ENCODE measurements at places on chromosomes 6 and 20. TPM values are rescaled to one million over a fixed set of nuclear protein-coding genes. Genes with fewer than 3 reads are reported as not detected.

The KCNQ2 gene
- 10.9 TPM for polyA plus RNA-seq

GRCh38 chr6:36985417-36985807 is 584 bp downstream of the MTCH1 start:
- no peak for DNase-seq

GRCh38 chr6:26445934-26446667 is 5.8 kb downstream of the BTN3A3 start:
- no peak for DNase-seq

DNA sequence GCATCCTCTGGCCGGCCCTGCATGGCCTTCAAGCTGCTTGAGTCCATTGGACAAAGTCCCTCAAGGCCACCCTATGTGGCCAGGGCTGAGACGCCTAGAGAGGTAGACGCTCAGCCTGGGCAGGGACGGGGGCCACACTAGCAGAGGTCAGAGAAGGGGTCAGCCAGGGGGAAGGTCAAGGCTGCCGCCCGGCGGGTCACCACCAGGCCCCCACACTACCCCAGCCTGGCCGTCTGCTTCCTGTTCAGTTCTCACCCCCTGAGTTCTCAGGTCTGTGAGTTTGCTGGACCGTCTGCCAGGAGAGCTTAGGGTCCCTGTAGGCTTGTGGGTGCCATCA is 37.3 kb downstream of the NTSR1 start:
- DNase-seq, result no peak

GRCh38 chr20:51460569-51461265 is 81.8 kb downstream of the NFATC2 start:
- no peak for DNase-seq

DNA sequence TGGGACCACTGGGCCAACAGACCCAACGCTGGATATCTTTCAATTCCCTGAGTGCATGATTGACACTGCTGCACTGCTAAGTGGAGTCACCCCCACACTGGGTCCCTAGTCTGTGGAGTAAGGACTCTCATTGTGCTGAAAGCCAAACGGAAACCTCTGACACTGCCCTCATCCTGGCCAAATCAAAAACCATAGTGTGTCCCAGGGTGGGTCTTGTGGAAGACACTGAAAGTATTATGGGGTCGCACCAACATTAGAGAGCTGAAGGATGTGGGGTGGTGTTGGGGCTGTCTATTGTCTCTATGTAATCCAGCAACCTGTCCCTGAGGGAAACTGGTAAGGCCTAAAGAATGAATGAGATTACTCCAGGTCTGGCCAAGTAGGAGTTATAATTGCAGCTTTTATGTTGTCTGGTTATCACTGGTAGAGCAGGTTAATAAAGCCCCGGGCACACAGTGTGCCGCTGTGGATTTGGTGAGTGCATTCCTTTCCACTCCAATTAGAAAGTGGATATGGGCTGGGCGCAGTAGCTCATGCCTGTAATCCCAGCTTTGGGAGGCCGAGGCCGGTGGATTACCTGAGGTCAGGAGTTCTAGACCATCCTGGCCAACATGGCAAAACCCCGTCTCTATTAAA is 57.9 kb downstream of the HLA-A start:
- no peak for DNase-seq

- no peak for DNase-seq
These were observed 19.8 kb upstream of the TFAP2C start for GRCh38 chr20:56609321-56609720.

The ZC3H12D gene
- polyA plus RNA-seq, result 0.29 TPM

The RBPJL gene
- polyA plus RNA-seq, result not detected

DNA sequence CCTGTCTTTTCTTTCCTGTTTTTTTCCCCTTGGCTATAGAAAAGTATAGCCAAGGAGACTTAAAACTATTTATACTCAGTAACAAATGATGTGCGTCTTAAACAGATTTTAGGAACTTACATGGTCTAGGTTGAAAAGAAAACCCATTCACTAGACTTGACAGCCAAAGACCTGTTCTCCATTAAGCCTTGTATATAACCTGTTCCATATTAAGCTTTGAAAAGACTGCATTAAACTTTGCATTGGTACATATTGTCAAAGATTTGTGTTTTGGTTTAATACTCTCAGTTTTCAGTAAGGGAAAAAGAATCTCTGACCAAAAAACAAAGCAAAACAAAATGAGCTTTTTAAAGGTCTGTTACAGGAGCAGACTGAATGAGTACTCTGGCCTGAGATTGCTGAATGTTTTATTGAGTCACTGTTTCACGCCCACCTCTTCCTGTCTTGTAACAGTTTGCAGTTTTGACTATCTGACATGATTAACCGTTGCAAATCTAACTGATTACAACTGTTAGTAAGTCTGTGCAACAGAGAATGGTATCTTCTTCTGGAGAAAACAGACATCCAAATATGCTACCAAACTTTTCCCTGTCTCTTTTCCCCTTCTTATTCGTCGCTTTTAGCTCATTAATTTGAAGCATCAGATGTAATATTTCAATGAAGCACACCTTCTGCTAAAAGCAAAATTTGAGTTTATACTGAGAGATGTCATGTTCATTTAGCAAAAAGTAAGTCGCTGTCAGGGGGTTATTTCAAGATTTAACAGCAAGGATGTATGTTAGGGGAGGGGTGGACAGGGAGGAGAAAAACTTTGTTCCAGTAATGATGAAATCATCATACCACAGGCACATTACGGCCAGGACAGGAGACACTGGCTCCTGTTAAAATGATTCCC is 59.1 kb upstream of the SUPT3H start:
- no peak for DNase-seq

- DNase-seq, result no peak
These were observed 35.2 kb upstream of the TXLNB start for GRCh38 chr6:139327038-139327437.

- no peak for DNase-seq
These were observed 14.6 kb upstream of the HLA-F start for GRCh38 chr6:29708432-29709179.

GRCh38 chr6:126540161-126540560 is 200.2 kb downstream of the CENPW start:
- no peak for DNase-seq

The HUS1B gene
- polyA plus RNA-seq, result 0.19 TPM

- DNase-seq, result no peak
These were observed 89.9 kb downstream of the CDC5L start for GRCh38 chr6:44477293-44477894.

GRCh38 chr6:151803743-151804142 is 3.7 kb upstream of the ESR1 start:
- no peak for DNase-seq

GRCh38 chr6:19802656-19803055 is 34.5 kb upstream of the ID4 start:
- DNase-seq, result no peak

GRCh38 chr6:162173466-162173865 is 554.1 kb downstream of the PRKN start:
- DNase-seq, result no peak

The PRKN gene
- polyA plus RNA-seq, result 8.1 TPM

The RGS17 gene
- 3.4 TPM for polyA plus RNA-seq

DNA sequence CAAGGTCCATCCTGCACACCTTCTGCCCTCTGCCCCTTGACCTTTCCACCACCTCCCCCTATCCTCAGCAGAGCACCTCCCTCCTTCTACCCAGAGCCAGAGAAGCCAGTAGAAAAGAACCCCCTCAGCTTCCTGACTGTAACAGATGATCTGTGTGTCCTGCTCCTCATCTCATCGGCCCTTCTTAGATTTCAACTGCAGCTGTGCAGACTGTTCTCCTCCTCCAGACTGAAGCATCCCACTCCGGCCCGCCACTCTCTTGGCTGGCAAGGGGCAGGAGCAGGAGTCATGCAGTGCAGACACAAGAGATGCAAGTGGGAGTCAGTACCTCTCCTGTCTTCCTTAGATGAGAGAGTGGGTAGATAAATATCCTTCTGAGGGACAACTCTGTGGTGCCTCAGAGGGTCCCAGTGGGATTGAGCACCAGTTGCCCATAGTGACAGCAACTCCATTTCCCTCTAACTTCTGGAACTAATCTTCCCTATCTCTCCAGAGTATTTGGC is 163.5 kb upstream of the MLN start:
- DNase-seq, result no peak

DNA sequence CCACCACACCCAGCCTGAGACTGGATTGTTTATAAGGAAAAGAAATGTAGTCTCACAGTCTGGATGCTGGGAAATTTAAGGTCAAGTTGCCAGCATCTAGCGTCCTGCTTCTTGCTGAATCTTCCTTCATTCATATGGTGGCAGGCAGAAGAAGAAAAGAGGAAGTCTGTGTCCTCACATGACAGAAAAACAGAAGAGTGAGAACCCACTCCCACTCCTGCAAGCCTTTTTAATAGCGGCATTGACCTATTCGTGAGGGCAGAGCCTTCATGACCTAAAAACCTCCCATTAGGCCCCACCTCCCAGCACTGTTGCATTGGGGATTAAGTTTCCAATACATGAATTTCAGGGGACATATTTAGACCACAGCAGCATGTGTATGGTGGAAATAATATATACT is 160.8 kb upstream of the BMP2 start:
- no peak for DNase-seq

The ANKRD66 gene
- not detected for polyA plus RNA-seq

DNA sequence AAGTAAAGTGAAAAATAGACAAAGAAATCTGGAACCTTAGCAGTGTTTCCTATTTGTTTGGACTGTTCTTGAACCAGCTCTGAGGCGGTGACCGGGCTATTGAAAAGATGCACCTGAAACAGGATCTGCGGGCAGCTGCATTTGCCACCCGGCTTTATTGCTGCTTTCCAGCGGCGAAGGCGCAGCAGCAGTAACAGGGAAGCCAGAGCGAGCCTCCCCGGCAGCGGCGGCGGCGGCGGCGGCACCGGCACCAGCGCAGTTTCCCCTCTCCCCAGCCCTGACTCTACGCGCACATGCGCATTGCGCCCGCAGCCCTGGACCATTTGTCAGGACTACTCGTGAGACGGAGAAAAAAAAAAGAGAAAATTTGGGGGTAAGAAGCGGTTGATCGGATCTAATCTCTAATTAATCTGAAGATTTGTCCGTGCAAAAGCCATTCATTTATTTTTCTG is at the start of gene L3MBTL3:
Gene L3MBTL3 (plus strand): TSS at position 290 of the 452 bp plus-strand sequence. CDS start 24,119 bp downstream, outside the sequence.
- DNase-seq, result peak; percentile 79

The FOXQ1 gene
- 11.8 TPM for polyA plus RNA-seq

GRCh38 chr6:85135376-85136094 is 314.3 kb upstream of the NT5E start:
- DNase-seq, result no peak

Measured in renal cortex interstitium (tissue), 15 donors.